Sigmoid colon (tissue), 7 donors: ENCODE measurements at places on chromosomes 3 and 15. TPM values are rescaled to one million over a fixed set of nuclear protein-coding genes. Genes with fewer than 3 reads are reported as not detected.

DNA sequence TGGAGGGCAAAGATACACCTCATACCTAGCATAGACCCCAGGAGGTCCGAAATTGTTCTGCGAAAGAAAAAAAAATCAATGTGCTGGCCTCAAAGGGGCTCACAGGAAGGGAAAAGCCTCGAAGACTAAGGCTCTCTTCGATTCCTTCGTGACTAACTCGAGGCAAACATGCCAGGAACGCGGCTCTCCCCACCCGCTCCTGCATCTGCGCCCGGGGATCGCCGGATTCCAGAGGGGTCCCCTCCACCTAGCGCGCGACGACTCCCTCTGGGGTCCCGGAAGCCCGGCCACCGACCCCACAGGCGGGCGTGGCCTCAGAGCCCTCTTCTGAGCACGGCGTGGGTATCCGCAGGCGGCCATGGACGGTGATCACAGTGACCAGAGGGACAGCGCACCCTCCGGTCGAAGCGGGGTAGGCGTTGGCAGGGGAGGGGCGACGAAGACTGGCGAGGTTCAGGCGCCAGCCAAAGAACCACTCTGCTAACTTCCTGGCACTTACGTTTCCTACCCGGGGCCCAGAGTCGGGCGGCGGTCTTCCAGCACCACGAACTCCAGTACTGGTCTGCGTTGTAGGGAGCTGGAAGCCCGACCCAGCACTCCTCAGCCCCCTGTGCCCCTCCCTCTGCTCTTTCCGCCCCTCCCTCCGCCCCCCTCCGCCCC, 515 bp upstream of the EIF3J start:
- no peak for DNase-seq

DNA sequence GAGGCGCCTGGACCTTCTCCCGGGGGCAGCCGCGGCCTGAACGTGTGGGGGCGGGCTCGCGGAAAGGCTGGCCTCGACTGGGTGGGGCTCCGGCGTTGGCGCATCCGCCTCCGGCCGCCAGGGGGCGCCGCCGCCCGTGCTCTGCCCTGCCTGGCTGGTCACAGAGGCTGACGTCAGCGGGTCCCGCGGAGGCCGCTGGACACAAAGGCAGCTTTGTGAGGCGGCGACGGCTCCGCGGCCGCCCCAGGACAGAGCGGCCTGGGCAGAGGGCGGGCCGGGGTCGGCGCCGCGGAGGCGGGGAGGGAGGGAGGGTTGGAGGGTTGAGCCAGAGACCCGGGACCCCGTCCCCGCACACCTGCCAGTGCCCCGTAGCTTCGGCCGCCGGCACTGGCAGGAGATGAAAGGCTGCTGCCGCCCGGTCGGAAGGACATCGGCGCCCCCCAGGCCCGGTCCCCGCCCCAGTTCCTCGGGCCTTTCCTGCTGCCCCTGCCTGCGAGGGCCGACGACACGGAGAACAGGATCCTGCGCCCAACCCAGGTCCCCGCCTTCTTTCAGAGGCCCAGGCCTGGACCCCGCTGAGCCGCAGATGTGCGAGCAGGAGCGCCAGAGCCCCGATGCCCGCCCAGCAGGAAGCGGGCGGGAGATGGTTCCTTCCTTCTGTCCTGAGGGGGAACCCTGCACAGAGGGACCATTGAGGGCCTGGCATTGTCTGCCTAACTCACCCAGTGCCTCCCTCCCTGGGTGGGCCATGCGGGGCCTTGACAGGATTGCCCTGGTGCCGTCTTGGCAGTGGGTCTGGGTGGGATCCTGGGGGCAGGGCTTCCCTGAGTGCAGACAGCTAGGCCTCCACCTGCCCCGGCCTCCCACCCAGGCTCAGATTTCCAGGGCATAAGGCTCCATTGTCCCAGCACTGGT, 8.7 kb upstream of the SEMA3B start:
- DNase-seq: peak; percentile 97

Gene CFAP100
- total RNA-seq: not detected

DNA sequence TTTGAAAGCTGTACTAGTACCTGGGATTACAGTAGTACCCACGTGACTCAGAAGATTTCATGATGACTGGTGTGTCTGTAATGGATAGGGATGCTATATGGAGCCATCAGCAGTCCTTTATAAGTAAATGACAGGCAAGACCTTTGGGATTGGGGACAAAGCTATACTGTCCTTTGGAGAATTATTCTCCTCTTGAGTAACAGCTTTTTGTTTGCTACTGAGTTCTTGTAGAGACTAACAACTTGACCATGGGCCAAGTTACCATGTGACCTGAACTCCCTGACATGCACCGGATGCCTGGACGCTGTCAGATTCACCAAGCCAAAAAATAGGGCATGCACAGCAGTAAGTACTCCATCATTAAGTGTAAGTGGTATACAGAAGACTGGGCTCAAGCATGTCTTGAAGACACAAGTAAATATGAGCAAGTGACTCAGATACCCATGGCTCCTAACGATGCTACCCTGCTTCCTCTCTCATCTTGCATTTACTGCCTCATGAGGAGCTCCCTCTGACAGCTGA, 12.9 kb downstream of the SEC11A start:
- peak; percentile 86 for DNase-seq

- no peak for DNase-seq
Observed at GRCh38 chr3:41872157-41872556, 89.7 kb downstream of the ULK4 start.

Gene CLEC3B
- total RNA-seq: 21.7 TPM

Gene ERICH6
- not detected for total RNA-seq

DNA sequence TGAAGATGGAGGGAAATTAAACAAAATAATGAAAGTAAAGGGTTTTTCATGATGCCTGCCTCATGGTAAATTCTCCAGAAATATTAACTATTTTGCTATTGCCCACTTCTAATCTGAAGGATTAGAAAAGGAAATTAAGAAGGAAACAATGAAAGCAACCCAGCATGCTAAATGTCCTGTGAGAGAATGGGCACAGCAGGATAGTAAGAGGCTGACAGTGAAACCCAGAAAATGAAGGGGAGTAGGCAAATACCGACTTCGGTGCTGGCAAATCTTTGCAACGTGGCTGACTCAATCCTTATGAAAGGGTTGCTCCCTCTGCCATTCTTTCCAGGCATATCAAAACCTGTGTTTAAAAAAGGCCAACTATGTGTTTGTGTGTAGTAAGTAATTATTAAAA, 147.5 kb upstream of the SYNPR start:
- no peak for DNase-seq

- no peak for DNase-seq
Observed at GRCh38 chr3:99915906-99916432, 98.3 kb downstream of the CMSS1 start.

DNA sequence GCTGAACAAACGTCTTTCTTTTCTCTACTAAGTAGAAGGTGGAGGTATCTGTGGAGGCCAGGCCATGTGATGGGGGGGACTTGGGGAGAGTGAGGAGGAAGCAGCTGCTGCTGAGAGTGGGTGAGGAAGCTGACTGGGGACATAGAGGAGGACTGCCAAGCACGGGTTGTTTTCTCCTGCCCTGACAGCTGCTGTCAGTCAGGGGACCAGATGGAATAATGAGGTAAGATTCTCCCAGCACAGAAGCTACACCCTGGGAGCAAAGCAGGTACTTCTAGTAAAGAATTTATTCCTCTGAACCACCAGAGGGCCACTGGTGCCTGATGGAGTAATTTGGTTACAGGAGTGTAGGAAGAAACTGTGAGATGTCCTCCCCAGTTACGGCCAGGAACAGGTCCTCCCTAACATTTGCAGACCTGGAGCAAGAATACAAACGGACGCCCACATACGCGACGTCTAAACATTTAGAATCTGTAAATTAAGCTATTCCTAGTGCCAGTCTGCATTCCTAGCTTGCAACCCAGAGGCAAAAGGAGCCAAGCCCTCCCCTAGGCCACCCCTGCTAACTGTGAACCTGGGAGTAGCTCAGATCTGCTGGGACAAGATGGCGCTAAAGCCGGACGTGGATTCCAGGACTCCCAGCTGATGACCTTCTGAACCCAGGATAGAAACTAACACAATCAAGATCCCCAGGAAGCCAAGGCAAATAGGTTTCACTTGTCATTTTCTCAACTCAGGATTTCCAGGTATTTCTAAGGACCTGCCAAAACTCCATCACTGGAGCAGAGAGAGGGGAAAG, 14.8 kb downstream of the CRYGS start:
- DNase-seq: no peak

DNA sequence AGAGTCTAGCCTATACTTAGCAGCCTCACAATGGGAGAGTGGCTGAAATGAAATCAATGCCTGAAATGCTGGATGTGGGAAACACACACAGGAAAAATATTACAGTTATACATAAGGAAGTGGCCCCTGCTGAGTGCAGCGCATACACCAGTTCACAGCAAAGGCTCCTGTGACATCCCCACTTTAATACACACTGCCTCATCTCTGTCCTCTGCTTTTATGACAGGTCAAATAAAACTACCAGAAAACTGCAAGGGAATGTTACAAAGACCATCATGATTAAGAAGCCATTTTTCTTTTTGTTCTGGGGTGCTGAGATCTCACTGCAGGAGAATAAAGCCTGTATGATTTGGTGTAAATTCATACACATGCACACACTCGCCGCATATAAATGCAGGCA, 214.3 kb downstream of the ARRDC4 start:
- no peak for DNase-seq

- peak; percentile 34 for DNase-seq
Observed at GRCh38 chr3:126110431-126111125, 26.7 kb upstream of the SLC41A3 start.
